ENCODE measurements at places on chromosomes 1 and 21. TPM values are rescaled to one million over a fixed set of nuclear protein-coding genes. Genes with fewer than 3 reads are reported as not detected.

EFNA4 gene
- total RNA-seq, result 2.5 TPM

USP1 gene
- total RNA-seq, result 15.5 TPM

AIM2 gene
- 0.76 TPM for total RNA-seq

- no peak for DNase-seq
These were observed 234.7 kb downstream of the TOMM20 start for GRCh38 chr1:234893725-234894630.

GRCh38 chr1:220550811-220551399 is 23.0 kb downstream of the MARK1 start:
- no peak for DNase-seq

- peak; percentile 82 for DNase-seq
These were observed 1.2 kb upstream of the LUZP1 start for GRCh38 chr1:23169727-23170335.

GRCh38 chr1:33712186-33712585 is 151.7 kb upstream of the HMGB4 start:
- DNase-seq, result no peak

- DNase-seq, result no peak
These were observed 317 bp downstream of the SPAG17 start for GRCh38 chr1:118184739-118185083.

GRCh38 chr1:226870401-226871279 is at the start of gene PSEN2:
TSS of gene PSEN2 (plus strand) at chr1:226870616. CDS start at chr1:226881908, 11,292 bp downstream.
- DNase-seq, result peak; percentile 79
